NCI-H446 (cell line): ENCODE measurements at places on chromosomes 7 and 10.

DNA sequence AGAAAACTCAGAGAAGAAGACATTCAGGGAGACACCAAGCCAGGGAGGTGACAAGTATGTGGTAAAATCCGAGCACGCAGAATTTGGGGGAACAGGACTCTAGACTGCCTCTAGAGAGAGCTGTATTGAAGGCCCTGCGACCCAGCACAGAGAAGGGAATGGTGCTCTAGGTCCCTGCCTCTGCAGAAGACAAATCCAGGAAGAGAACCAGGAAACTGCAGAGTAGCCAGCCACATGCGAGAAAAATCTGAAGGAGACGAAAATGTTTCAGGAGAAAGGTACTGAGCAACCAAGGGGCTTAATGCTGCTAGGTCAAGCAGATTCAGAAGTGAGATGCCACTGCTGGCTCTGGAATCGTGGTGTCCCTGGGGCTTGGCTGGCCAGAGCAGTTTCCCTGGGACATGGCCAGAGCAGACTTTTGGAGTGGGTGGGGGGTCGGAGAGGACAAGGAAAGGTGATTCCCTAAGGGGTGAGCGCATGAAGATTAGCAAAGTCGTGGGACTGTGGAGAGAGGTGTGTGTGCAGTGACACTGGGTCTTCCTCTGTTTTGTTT, 158.0 kb upstream of the KLF6 start:
- DNase-seq = no peak

GRCh38 chr10:33365301-33365700, 30.8 kb upstream of the NRP1 start:
- DNase-seq = no peak

GRCh38 chr7:100016215-100016901, 962 bp downstream of the ZKSCAN1 start:
- DNase-seq = no peak

- peak; percentile 4 for DNase-seq
These were observed 90.3 kb downstream of the BTRC start for GRCh38 chr10:101444058-101444898.

DNA sequence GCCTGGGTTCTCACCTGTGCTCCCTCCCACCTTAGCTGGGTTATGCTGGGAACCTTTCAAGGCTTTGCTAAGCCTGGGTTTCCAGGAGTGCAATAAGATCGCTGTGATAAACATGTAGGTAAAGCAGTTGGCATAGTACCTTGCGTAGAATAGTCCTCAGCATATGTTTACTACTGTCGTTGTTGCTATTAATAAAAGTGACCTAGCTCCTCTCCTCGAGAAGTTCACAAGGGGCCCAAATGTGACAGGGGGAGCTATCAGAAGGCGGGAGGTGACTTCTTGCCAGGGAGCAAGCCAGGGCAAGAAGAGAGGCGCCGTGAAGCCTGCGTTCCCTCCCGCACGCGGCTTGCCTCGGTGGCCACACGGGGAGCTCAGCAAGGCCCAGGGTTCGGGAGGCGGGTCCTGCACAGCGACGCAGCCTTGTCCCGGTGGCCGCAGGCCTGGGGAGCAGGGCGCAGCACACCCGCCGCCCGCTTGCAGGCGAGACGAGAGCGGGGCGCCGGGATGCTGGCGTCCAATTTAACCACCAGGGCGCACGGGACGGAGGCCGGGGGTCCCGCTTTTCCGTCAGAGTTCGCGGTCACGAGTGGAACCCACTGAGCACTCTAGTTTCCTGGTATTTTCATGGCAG, 106.2 kb downstream of the SNX10 start:
- DNase-seq = no peak

DNA sequence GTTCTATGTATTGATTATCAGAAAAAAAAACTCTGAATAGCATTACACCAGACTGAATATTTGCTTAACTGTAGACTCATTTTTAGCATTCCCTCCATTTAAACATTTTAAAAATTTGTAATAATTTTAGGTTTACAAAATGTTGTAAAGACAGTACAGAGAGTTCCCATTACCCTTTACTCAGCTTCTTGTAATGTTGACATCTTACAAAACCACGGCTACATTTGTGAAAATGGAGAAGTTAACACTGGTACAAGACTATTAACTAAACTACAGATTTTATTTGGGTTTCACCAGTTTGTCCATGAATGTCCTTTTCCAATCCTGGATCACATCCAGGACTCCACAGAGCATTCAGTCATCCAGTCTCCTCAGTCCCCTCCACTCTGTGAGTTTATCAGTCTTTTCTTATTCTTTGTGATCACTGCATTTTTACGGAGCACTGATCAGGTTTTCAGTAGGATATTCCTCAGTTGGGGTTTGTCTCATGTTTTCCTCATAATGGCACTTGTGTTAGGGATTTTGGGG, 130.0 kb upstream of the EEPD1 start:
- no peak for DNase-seq

DNA sequence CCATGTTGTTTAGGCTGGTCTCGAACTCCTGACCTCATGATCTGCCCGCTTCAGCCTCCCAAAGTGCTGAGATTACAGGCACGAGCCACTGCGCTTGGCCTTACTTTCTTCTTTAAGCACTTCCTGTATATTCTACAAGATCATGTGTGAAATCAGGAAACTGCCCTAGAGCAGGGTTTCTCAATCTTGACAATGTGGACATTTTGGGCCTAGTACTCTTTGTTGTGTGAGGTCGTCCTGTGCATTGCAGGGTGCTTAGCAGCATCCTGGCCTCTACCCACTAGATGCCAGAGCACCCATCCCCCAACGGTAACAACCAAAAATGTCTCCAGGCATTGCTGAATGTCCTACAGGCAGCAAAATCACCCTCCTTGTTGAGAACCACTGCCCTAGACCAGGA, 24.7 kb downstream of the RRP12 start:
- DNase-seq = no peak

- DNase-seq = no peak
These were observed 81.1 kb downstream of the BMPER start for GRCh38 chr7:33986451-33986850.

DNA sequence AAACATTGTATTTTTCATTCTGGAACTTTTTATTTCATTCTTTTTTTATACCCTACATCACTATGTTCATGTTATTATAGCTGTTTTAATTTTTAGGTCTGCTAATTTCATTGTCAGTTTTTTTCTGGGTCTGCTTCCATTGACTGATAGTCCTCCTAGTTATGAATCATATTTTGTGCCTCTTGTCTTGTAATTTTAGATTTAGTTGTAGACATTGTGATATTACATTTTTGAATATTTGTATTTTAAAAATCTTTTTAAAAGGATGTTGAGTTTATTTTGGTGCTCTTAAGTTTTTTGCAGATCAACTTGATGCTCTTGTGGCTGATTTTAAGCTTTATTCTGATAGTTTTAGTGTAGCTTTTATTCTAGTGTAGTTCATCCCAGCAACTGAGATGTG, 57.6 kb downstream of the BTRC start:
- DNase-seq = no peak

DNA sequence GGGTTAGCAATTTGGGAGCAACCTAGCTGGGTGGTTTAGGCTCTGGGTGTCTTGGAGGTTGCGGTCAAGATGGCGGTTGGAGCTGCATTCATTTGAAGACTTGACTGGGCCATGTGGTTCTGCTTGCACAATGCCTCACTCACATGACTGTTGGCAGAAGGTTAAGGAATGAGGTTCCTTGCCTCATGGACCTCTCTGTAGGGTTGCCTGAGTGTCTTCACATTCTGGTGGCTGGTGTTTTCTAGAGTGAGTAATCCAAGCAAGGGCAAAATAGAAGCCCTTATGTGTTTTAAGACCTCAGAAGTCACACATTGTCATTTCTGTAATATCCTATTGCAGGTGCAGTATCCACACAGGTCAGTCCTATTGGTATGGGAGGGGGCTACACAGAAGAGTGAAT, 52.0 kb downstream of the CDK14 start:
- no peak for DNase-seq

DNA sequence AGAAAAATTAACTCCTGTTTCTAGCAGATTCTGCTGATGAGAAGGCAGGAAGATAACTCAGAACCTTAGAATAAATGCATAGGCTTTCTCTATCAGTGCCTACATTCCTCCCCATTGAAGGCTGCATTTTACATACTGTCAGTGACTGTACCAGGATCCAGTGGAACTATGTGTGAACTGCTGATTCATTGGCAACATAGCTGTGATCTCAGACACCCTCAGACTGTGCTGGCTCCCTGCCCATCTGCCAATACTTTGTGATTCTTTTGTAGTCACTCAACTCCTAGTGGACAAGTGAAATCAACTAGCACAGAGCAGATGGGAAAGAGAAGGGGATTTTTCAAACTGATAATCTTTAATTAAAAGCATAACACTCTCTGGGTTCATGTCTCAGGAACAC, 375.8 kb downstream of the MDFIC start:
- peak; percentile 20 for DNase-seq

DNA sequence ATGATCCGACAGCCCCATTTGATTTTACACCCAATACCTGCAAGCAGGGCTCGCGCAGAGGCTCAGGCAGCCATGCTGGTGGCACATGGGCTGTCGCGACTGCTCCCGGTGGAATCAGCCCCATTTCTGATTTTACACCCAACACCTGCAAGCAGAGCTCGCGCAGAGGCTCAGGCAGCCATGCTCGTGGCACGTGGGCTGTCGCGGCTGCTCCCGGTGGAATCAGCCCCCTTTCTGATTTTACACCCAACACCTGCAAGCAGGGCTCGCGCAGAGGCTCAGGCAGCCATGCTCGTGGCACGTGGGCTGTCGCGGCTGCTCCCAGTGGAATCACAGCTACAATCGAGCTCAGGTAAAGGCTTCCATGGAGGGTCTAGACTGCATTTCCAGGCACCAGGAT, 244.1 kb downstream of the PTPRN2 start:
- DNase-seq = no peak

DNA sequence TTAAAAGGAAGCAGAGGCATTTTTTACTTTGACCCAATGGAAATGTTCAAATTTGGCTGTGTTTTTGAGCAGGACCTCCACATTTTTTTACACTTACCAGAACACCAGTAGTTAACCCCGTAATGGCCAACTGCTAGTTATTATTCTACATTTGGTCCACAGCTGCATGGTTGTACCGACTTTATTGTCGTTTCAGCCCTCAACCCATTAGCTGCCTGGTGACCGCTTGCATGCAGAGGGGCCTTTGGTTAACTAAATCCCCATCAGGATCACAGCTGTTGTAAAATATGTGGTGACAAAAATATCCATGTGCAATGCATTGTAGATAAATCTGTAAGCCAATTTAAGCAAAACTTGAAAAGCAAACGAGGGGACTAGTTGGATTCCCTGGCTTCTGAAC, 342.2 kb upstream of the MEOX2 start:
- no peak for DNase-seq

- DNase-seq = no peak
These were observed 298.1 kb upstream of the NEBL start for GRCh38 chr10:21195252-21195651.

GRCh38 chr10:132509506-132510173, 27.9 kb upstream of the INPP5A start:
- DNase-seq = no peak

DNA sequence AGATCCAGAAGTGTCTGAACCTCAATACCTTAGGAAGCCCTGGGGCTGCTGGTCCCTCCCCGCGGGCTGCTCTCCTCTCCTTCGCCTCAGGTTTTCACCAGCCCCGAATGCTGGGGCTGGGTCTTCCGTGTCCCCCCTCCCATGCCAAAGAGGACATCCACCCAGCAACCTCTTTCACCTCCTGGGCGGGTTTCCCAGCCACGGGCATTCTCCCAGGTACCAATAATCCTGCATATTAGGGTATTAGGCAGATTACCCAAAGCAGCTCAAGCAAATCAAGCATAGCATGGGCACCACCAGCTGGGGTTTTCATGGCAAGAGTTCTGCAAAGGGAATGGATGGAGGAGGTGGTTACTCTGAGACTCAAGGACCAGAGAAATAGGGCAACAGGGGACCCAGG, 224.4 kb downstream of the KCNMA1 start:
- no peak for DNase-seq

GRCh38 chr10:124724279-124725027, 19.7 kb downstream of the FAM53B start:
- no peak for DNase-seq
